ENCODE measurements at places on chromosomes 12 and 14. TPM values are rescaled to one million over a fixed set of nuclear protein-coding genes. Genes with fewer than 3 reads are reported as not detected.

- DNase-seq: no peak
Observed at GRCh38 chr14:28876572-28876945, 110.0 kb downstream of the FOXG1 start.

GRCh38 chr12:92973614-92974013 lies 44.5 kb upstream of the EEA1 start:
- no peak for DNase-seq

GRCh38 chr14:68362846-68363245 lies 430.0 kb downstream of the ZFP36L1 start:
- no peak for DNase-seq

LRRC10 gene
- total RNA-seq: 40.5 TPM

TC2N gene
- 11.1 TPM for total RNA-seq

RHEBL1 gene
- 0.48 TPM for total RNA-seq
